CD14-positive monocyte (primary cell): ENCODE measurements at places on chromosomes 12 and 14. TPM values are rescaled to one million over a fixed set of nuclear protein-coding genes. Genes with fewer than 3 reads are reported as not detected.

The TDRD9 gene
- 4.3 and 12.1 TPM in 2 replicates for polyA plus RNA-seq

The FAM177A1 gene
- polyA plus RNA-seq = 48.1 TPM

- DNase-seq = no peak
These were observed 12.3 kb upstream of the CALM1 start for GRCh38 chr14:90384543-90384911.

- DNase-seq = no peak
These were observed 126.3 kb downstream of the CEP83 start for GRCh38 chr12:94333396-94333795.

- no peak for DNase-seq
These were observed 32.3 kb downstream of the RAD51B start for GRCh38 chr14:67851785-67852410.

DNA sequence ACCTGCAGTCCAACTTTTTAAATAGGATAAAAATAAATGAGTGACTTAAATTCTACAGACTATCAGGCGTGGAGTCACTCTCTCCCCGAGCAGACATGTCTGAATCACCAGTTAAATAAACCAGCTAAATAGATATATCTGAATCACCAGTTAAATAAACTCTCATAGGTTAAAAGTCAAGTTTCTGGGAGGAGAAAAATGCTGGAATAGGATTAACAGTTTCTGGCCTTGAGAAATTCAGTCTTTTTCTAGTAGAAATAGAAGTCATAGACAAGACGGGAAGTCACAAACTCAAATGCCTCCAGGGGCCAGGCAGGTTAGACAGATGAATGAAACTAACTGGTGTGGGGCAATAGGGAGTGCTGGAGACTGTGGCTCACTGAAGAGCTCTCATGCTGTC, 258.6 kb upstream of the TMEM132C start:
- DNase-seq = no peak
